Fibroblast of the conjunctiva (primary cell): ENCODE measurements at places on chromosomes 6 and 20.
A peak's percentile ranks its signal among the peaks of the same experiment; 100 is the strongest.

GRCh38 chr6:25089442-25089841 is 153.7 kb upstream of the RIPOR2 start:
- no peak for DNase-seq

- no peak for DNase-seq
Measured at GRCh38 chr6:5389086-5389745, 127.9 kb downstream of the FARS2 start.

DNA sequence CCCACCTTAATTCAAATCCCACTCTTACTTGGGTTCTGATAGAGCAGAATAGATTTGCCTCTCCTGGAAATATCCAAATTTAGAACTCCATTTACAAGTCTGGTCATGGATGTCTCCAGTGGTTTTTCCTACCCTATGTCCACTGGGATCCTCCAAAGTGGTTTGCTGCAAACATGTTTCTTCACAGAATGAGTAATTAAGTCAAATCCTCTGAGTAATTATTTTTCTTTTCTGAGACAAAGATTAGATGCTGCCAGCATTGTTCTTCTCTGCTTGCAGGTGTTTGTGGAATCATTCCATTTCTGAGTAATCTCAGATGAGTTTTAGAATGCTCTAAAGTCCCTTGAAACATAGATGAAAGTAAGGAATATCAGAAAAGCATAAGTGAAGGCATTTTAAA is 21.9 kb downstream of the DTD1 start:
- no peak for DNase-seq

- DNase-seq: no peak
Measured at GRCh38 chr20:13424174-13424833, 203.2 kb downstream of the ISM1 start.

DNA sequence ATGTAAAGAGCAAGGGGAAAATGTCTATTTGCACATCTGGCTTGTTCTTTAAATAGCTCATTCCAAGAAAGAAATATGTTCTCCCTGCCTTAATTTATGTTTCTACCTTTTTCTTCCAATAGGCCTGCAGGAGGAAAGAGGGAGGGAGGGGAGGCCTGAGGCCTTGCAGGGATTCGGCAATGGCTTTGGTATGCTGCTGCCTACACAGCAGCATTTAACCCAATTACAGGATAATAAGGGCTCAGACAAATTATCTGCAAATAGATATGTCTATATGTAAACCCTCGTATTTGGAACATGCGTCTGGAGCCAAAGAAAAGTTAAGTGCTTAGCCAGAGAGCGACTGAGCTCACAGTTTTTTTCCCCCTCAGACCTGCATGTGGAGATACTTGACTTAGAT is 277.2 kb downstream of the CDC5L start:
- no peak for DNase-seq

GRCh38 chr6:38322138-38322537 is 317.6 kb downstream of the BTBD9 start:
- DNase-seq: no peak

GRCh38 chr6:8180327-8181159 is 78.2 kb upstream of the EEF1E1 start:
- DNase-seq: peak; percentile 60

DNA sequence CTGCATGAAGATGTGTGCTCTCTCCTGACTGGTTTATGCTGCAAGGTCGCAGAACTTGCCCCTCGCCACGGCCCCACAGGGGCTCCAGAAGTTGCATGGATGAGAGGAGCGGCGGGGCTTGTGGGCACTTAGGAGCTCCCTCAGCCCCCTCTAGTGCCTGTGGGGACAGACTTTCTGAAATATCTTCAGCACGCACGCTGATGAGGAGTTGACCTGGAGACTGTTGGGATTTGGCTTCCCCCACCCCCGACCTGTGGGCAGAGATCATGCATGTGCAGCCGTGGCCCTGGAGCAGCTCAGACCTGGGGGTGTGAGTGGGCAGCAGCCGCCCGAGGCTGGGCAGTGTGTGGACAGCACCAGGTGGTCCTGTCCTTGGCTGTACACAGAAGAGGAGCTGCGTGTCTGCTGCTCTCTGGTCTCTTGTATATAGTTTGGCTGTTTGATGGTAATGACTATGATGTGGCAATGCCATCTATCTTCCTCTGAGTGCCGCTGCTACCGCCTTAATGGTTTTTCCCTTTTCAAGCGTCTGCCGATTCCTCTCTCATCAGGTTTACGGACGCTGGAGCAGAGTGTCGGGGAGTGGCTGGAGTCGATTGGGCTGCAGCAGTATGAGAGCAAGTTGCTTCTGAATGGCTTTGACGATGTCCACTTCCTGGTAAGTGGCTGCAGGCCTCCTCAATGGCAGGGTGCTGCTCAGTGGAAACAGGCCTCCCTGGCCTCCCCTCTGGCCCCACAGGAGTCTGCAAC is 81.4 kb downstream of the TCP11 start:
- DNase-seq: no peak

DNA sequence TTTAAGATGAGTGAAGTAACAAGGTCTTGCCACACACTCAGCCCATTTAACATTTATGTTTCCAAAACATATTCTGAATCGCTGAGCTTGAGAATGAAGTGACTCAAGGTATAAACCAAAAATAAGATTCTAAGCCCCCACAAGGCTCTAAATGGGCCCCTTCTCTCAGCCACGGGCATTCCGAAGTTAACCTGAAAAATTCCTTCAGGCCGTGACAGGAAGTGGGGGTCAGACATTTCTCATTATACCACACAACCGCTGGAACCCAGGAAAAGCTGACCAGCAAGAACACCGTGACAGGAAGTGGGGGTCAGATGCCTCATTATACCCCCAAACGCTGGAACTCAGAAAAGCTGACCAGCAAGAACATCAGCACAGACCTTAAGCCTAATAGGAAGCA is 247.9 kb downstream of the ERMARD start:
- no peak for DNase-seq

- no peak for DNase-seq
Measured at GRCh38 chr6:152625213-152625612, 11.9 kb downstream of the SYNE1 start.

DNA sequence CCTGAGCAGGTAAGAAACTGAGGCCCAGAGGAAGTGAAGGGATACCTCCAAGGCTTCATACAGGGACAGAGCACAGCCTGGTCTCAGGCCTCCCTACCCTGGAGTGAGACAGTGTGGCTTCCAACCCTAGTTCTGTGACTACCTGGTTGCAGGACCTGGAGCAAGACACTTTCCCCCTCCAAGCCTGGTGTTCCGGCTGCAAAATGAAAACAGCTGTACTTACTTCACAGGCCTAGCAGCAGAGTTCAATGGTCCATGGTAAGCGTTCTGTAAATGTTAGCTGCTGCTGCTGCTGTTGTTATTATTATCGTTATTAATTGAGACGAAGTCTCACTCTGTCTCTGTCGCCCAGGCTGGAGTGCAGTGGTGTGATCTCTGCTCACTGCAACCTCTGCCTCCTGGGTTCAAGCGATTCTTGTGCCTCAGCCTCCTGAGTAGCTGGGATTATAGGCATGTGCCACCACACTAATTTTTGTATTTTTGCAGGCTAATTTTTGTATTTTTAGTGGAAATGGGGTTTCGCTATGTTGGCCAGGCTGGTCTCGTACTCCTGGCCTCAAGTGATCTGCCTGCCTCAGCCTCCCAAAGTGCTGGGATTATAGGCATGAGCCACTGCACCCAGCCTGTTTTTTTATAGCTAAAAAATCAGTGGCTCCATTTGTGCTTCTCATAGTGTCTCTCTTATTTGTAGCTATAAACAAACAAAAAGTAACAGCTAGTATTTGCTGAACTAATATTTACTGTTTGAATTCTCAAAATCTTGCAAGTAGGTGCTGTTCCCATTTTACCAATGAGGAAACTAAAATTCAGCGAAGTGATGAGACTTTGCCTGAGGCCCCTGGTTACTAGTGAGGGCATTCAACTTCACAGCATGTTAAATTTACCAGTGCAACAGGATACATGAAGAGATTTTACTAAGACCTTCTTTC is 41.9 kb downstream of the COX4I2 start:
- no peak for DNase-seq

DNA sequence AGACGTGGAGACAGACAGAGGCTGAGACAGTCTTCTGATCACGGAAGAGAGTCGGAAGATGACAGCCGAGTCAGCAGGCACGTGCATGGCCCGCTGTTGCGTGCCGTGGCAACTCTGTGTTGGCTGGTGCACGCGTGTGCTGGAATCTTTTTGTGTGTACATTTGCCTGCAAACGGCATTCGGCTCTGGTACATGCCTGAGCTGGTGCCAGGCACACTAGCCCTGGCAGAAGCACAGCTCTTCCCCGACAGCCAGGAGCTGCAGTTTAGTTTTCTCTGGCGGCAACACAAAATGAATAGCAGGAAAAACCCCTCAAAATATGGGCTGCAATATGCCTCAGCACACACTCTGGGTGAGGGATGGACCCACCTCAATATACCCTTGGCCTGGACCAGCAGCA is 769 bp upstream of the PDYN start:
- DNase-seq: no peak

- no peak for DNase-seq
Measured at GRCh38 chr6:36539814-36540568, 7.3 kb downstream of the STK38 start.

GRCh38 chr20:17594443-17594842 is 24.6 kb downstream of the DSTN start:
- peak; percentile 36 for DNase-seq

- peak; percentile 4 for DNase-seq
Measured at GRCh38 chr6:154039231-154039842, at the start of gene OPRM1. Gene OPRM1 (plus strand): TSS chr6:154039240. CDS start chr6:154039545, 305 bp downstream.

DNA sequence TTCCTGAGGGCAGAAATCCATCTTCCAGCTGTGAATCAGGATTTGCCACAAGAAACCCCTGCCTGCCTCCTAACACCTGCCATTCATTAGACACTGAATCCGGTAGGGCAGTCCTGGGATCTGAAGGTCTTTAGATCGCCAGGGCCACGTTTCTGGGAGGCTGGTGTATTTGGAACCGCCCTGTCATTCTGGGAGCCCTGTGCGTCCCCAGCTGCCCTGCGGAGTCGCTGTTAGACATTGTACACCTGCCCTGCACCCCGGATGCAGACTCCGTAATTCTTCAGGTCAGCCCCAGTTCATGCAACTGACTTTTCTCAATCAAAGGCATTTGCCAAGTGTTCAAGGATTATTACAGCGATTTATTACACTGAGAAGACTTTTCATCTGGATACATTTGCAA is 193.2 kb downstream of the TBC1D7 start:
- no peak for DNase-seq

DNA sequence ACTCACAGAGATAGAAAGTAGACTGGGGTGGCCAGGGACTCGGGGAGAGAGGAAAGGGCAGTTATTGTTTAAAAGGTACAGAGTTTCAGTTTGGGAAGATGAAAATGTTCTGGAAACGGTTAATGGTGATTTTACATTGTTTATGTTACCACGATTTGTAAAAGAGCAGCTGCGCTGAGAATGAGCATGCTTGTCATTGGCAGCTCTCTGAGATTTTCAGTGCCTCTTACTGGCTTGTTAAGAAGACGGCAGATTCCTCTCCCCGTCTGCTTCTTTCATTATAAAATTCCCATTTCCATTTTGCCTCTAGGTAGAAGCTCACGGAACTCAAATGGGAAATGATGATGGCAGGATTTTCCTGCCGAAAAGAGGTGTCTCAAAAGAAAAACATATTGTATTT is 39.7 kb upstream of the PPP1R3G start:
- no peak for DNase-seq

DNA sequence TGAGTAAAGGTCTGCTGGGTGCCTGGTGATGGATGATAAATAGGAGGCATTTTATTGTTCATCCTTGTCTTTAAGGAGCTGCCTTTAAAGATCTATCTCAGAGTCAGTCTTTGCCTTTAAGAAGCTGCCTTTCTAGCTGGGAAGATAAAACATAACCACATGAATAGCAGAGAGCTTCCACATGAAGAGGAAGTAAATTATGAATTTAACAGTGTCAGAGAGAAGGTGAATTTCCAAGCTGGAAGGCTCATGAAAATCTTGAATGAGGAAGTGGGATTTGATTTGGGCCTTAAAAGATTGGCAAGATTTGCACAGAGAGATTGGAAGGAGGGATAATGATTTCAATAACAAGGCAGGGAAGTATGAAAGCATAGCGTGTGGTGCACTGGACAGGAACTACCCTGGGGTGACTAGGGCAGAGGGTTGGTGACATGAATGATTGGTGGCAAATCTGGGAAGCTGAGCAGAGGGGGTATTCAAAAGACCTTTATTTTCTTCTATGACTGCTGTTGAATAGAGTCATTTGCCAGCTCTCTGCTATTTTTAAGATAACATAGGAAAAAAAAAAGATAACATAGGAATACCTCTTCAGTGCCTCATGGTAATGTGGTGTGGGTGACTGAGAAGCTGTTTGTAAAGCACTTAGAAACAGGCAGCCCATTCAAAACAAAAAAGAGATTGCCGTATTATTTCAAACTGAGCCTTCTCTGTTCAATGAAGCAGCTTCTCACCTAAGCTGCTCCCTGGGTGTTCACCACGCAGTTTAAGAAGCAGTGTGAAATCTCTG is 591.6 kb downstream of the PKHD1 start:
- no peak for DNase-seq
